Gastrocnemius medialis (tissue), 4 donors: ENCODE measurements at places on chromosomes 4 and X. TPM values are rescaled to one million over a fixed set of nuclear protein-coding genes. Genes with fewer than 3 reads are reported as not detected.
A peak's percentile ranks its signal among the peaks of the same experiment; 100 is the strongest.

GRCh38 chrX:133923548-133923947 is 61.8 kb downstream of the GPC3 start:
- no peaks in the 10 kb centered on the region for H3K4me1 ChIP-seq
- H3K27me3 ChIP-seq, result no peaks in the 10 kb centered on the region
- no peak overlapping the region for H3K4me3 ChIP-seq
- no peak overlapping the region for H3K27ac ChIP-seq
- no peaks in the 10 kb centered on the region for H3K36me3 ChIP-seq

DNA sequence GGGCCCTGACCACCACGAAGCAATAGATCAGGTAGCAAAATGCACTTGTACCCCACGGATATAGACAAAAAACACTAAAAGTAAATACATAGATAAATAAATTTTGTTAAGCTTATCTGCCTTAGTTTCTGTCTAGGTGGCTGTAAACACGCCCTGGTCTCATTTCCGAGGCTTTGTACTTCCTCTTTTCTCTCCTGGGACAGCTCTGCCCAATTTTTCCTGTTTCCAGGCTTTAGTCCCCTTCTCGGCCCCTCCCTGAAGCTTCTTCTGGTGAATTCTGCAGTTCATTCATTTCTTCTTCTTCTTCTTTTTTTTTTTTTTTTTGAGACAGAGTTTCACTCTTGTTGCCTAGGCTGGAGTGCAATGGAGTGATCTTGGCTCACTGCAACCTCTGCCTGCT is 73.4 kb upstream of the STOX2 start:
- H3K4me3 ChIP-seq, result no peak overlapping the region
- DNase-seq, result no peak
- H3K27me3 ChIP-seq, result no peaks in the 10 kb centered on the region
- no peaks in the 10 kb centered on the region for H3K36me3 ChIP-seq
- H3K27ac ChIP-seq, result peak overlapping the region; percentile 29
- no peaks in the 10 kb centered on the region for H3K4me1 ChIP-seq

Gene WDR17
- total RNA-seq, result 0.10 TPM

Gene CPZ
- not detected for total RNA-seq

DNA sequence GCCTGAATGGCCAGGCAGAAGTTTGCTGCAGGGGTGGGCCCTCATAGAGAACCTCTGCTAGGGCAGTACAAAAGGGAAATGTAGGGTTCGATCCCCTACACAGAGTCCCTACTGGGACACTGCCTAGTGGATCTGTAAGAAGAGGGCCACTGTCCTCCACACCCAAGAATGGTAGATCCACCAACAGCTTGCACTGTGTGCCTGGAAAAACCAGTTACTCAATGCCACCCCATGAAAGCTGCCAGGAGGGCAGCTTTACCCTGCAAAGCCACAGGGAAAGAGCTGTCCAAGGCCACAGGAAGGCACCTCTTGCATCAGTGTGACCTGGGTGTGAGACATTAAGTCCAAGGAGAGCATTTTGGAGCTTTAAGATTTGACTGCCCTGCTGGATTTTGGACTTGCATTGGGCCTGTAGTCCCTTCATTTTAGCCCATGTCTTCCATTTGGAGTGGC is 781.6 kb downstream of the TRAM1L1 start:
- no peak overlapping the region for H3K27ac ChIP-seq
- DNase-seq, result no peak
- no peaks in the 10 kb centered on the region for H3K27me3 ChIP-seq
- H3K4me1 ChIP-seq, result no peaks in the 10 kb centered on the region
- no peaks in the 10 kb centered on the region for H3K36me3 ChIP-seq

- no peaks in the 10 kb centered on the region for H3K36me3 ChIP-seq
- no peaks in the 10 kb centered on the region for H3K27me3 ChIP-seq
- DNase-seq, result no peak
- H3K27ac ChIP-seq, result peak overlapping the region; percentile 88
Measured at GRCh38 chrX:17738737-17739535, 1.6 kb downstream of the SCML1 start.

DNA sequence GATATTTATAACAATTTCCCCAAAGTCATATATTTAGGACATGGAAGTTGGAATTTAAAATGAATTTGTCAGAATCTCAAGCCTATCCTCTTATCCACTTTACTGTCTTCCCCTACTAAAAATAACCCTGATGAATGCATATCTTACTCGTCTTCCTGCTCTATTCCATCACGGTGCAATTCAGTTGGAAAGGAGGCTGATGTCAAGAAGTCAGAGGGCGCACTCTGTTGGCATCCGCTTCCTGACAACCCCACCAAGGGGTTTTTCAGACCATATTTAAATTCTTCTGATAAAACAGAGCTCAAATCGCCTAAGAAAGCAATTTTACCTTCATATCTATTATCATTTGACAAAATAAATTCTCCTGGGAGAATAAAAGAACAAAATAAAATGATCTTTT is 233.5 kb downstream of the ARHGAP24 start:
- no peak for DNase-seq
- H3K27me3 ChIP-seq, result no peaks in the 10 kb centered on the region
- H3K27ac ChIP-seq, result no peak overlapping the region
- no peaks in the 10 kb centered on the region for H3K36me3 ChIP-seq
